ENCODE measurements at places on chromosomes 4 and X.
A peak's percentile ranks its signal among the peaks of the same experiment; 100 is the strongest.

GRCh38 chrX:121571333-121571732 lies 523.9 kb downstream of the GLUD2 start:
- no peak for DNase-seq

DNA sequence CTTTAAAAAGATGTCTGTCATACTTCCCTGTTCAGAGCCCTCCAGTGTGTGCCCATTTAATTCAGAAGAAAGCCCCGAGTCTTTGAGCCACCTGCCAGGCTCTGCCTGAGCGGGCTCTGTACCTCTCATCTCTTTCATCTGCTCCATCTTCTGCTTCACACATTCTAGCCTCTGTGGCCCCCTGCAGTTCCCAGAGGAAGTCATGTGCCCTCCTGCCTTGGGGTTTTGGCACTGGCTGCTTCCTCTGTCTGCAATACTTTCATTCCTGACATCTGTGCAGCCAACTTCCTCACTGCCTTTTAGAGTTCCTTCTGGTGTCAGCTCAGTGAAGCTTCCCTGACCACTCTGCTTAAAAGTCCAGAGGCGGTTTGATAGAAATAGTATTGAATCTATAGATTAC lies 6.2 kb upstream of the STK32B start:
- DNase-seq: no peak

DNA sequence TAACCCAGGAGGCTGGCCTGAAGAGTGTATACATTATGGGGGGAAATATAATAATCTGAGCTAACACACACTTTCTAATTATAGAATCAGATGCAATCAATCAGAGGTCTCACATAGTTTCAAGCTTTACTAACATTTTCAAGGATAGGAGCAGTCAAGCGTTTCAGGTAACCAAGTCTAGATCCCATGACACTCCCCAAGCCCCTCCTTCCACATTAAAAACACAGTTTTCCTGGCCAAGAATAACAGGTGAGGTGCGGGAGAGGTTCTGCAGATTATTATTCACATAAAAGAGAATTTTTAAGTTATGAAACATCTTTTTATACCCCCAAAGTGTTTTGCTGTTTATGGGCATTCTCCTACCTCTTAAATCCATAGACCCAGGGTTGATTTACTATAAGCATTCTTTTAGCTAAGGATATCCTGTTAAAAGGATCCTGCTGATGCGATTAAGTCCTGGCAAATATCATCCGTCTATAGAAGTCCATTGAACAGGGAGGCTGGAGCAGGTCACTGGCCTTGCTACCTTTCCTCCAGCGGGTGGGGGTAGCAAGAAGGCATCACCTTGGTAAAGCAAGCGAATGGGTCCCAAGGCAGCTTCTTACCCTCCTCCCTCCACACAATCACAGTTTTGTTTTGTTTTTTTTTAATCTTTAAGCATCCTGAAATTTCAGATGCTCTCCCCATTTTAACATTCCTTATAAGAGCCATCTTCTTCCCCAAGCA lies 104.7 kb upstream of the GPM6A start:
- DNase-seq: no peak

- DNase-seq: no peak
Measured at GRCh38 chr4:119302073-119302832, 19.7 kb downstream of the FABP2 start.

DNA sequence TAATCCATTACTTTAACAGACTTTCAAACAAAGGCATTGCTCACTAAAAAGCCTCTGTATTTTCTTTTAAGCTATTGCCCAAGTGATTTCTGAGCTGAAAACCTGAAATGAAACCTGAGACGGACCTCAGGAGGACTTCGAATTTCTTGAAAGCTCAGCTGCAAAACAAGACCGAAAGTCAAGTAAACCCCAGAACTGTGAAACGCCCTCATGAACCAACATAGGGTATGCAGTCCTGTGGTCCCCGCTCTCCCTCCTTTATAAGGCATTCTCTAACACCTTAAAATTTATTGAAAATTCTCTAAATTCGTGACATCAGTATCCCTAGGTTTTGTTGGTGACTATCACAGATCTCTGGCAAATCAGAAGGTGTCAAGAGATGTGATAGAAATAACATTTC lies 91.8 kb downstream of the SHISA3 start:
- no peak for DNase-seq

GRCh38 chrX:18885328-18886004 lies 98.4 kb downstream of the PHKA2 start:
- no peak for DNase-seq

- DNase-seq: no peak
Measured at GRCh38 chrX:153627675-153628111, 19.3 kb upstream of the DUSP9 start.

- no peak for DNase-seq
Measured at GRCh38 chr4:41385481-41385880, 128.8 kb downstream of the UCHL1 start.

DNA sequence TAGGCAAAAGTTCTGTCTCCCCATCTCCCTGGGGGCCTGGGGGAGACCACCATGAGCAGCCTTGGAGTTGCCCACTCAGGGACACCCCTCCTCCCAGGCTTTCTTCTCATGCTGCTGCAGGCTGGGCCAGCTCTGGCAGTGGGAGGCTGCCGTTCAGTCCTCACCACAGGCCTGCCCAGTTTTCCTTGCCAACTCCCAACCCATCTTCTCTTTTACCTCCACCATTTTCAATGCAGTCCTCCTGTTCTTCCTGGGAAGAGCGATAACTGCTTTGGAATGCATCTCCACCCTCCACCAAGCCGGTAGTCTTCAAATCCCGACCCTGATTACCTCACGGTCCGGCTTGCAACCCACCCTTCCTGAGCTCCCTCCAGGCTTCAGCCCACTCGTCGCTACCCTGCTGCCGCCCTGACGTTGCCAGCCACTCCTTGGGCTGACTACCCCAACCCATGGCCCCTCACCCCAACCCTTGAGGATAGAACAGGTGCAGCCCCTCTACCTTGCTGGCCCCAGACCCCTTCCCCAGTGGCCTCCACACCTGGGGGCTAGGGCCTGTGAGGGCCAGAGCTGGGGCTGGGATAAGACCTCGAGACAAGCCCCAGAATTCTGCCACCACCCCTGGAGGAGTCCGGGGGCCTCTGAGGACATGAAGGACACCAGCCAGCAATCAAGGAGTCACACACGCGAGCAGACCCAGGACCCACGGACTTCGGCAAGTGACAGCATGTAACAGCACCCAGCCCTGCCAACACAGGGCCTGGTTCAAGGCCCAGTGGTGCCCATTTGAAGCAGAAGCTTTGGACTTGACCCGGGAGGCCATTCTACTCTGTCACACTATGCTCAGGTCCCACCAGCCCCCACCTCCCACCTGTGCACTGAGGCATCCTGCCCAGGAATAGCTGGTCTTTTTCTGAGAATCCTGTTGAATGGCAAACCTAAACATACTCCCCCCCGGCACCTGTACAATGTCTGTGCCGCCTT lies 9.2 kb downstream of the WDR1 start:
- peak; percentile 84 for DNase-seq

GRCh38 chr4:53563824-53564223 lies 27.5 kb downstream of the LNX1 start:
- DNase-seq: peak; percentile 89

DNA sequence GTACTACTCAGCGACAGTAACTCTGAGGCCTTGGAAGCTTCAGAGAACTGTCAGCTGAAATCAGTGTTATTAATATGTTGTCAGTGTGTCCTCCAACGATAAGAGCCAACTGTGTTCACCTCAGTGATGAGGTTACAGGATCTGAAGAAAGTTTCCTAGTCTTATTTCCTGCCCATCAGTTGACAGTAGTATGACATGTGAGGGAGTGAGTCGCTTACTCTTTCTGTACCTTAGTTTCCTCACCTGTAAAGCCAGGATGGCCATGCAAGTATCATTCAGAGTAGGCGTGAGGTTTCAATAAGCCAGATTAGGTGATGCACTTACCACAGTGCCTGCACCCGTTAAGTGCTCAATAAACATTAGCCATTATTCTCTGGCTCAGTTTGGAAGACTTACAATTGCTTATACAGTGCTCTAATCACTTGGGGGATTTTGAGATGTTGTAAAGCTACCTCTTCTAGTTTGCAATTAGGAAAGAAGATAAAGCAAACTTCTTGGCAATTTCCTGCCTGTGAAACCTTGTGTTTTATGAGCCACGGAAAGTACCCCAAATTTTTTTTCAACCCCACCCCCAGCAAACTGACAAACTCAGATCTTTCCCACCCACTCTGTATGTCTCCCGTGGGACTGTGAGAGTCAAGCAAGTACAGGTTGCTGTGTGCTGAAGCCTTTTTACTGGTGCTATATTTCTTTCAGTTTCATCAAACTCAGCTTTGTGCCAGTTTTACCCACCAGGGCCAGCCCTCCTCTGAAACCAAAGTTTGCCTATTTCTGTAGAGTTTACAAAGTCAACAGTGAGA lies 62.2 kb downstream of the ANXA3 start:
- DNase-seq: no peak

Measured in NCI-H226 (cell line).